ENCODE measurements at places on chromosomes 3 and 15. TPM values are rescaled to one million over a fixed set of nuclear protein-coding genes. Genes with fewer than 3 reads are reported as not detected.

The NEK10 gene
- total RNA-seq = 1.1 TPM

The PIGZ gene
- 5.2 TPM for total RNA-seq

The IGSF10 gene
- not detected for total RNA-seq

GRCh38 chr15:39194106-39194830, 386.6 kb upstream of the THBS1 start:
- H3K27ac ChIP-seq = peak overlapping the region; percentile 88
- H3K4me3 ChIP-seq = no peak overlapping the region
- peaks cover 61% of the 10 kb centered on the region for H3K4me1 ChIP-seq
- DNase-seq = peak; percentile 75
- no peaks in the 10 kb centered on the region for H3K36me3 ChIP-seq

- no peak overlapping the region for H3K27ac ChIP-seq
- H3K4me1 ChIP-seq = peaks cover 33% of the 10 kb centered on the region
- DNase-seq = no peak
- peak overlapping the region; percentile 74 for H3K4me3 ChIP-seq
- H3K27me3 ChIP-seq = no peaks in the 10 kb centered on the region
Observed at GRCh38 chr15:63190769-63191649, 1.6 kb downstream of the RAB8B start.

- H3K36me3 ChIP-seq = no peaks in the 10 kb centered on the region
- H3K4me1 ChIP-seq = no peaks in the 10 kb centered on the region
- H3K27me3 ChIP-seq = peaks cover 66% of the 10 kb centered on the region
- DNase-seq = no peak
- H3K4me3 ChIP-seq = no peak overlapping the region
Observed at GRCh38 chr3:62446337-62446940, 73.1 kb upstream of the FEZF2 start.

- H3K27ac ChIP-seq = no peak overlapping the region
- no peak for DNase-seq
- H3K4me3 ChIP-seq = no peak overlapping the region
- H3K36me3 ChIP-seq = no peaks in the 10 kb centered on the region
Observed at GRCh38 chr3:107409365-107409764, 32.1 kb downstream of the CCDC54 start.

GRCh38 chr3:111653766-111654165, 58.6 kb upstream of the ZBED2 start:
- no peaks in the 10 kb centered on the region for H3K27me3 ChIP-seq
- no peaks in the 10 kb centered on the region for H3K4me1 ChIP-seq
- no peak overlapping the region for H3K27ac ChIP-seq
- H3K4me3 ChIP-seq = no peak overlapping the region
- no peaks in the 10 kb centered on the region for H3K36me3 ChIP-seq
- no peak for DNase-seq

DNA sequence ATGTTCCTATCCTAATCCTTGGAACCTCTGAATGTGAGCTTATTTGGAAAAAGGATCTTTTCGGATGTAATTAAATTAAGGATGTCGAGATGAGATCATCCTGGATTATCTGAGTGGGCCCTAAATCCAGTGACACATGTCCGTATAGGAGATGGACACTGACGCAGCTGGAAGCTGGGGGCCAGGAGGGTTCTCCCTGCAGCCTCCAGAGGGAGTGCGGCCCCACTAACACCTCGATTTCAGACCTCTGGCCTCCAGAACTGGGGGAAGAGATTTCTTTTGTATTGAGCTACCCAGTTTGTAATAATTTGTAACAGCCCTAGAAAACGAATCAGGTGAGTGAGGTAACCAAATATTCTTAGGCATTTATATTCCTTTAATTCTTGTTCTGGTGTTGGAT, 2.5 kb downstream of the DNAJB8 start:
- H3K4me3 ChIP-seq = no peak overlapping the region
- H3K27me3 ChIP-seq = peaks cover 39% of the 10 kb centered on the region
- H3K4me1 ChIP-seq = no peaks in the 10 kb centered on the region
- no peak overlapping the region for H3K27ac ChIP-seq

DNA sequence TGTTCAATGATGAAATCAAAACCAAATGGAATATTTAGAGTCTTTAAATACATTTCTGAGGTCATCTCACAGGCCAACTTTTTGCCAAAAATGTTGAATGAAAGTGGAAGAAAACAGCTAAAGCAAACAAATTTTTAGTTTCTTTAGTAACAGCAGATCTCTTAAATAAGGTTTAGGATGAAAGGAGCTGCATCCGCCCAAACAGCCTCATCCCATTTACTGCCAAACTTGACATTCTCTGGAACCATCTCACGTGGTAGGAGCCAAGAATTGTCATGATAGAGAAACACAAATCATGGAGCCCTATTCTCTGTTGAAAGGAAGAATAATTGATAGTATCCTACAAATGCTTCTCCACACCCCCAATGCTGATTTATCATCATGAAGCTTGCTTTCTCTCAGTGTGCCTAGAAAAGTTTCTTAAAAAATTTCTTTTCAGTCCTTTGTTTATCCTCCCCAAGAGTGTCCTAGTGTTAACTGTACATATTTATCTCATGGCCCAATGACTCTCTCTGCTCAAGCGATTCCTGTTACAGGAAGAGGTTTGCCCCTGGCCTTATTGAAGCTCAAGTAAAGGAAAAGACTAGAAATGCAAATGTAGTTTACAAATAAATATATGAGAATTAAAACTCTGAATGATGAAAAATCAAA, 23.4 kb downstream of the SLC9A9 start:
- no peaks in the 10 kb centered on the region for H3K36me3 ChIP-seq
- no peak overlapping the region for H3K27ac ChIP-seq
- DNase-seq = no peak
- H3K27me3 ChIP-seq = no peaks in the 10 kb centered on the region

DNA sequence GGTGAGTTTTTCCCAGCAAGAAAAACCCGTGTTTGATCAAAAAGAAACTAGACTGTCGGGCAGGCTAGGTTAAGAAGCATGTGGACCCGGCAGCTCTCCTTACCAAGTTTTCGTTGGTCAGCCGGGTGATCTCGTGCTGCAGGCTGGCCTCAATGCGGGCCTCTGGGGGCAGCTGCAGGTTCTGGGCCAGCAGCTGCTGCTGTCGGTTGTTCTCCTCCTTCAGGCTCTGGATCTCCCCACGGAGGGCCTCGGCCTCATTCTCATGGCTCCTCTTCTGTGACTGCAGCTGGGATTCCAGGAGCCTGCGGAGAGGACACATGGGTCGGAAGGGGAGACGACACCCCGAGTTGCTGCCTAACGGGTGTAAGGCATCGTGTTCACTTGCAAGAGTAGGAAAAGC, 44.5 kb upstream of the MYO5C start:
- no peak for DNase-seq
- peaks cover 6% of the 10 kb centered on the region for H3K36me3 ChIP-seq
- H3K27me3 ChIP-seq = no peaks in the 10 kb centered on the region
- peaks cover 12% of the 10 kb centered on the region for H3K4me1 ChIP-seq

- no peaks in the 10 kb centered on the region for H3K27me3 ChIP-seq
- DNase-seq = no peak
- H3K4me1 ChIP-seq = no peaks in the 10 kb centered on the region
Observed at GRCh38 chr3:121870717-121871116, 23.5 kb upstream of the SLC15A2 start.

GRCh38 chr3:134370611-134371531, 3.4 kb downstream of the AMOTL2 start:
- no peak for DNase-seq
- H3K27ac ChIP-seq = no peak overlapping the region
- H3K4me3 ChIP-seq = peak overlapping the region; percentile 93
- H3K4me1 ChIP-seq = peaks cover 40% of the 10 kb centered on the region
- peaks cover 84% of the 10 kb centered on the region for H3K36me3 ChIP-seq
